ENCODE measurements at places on chromosomes 12 and 14.

DNA sequence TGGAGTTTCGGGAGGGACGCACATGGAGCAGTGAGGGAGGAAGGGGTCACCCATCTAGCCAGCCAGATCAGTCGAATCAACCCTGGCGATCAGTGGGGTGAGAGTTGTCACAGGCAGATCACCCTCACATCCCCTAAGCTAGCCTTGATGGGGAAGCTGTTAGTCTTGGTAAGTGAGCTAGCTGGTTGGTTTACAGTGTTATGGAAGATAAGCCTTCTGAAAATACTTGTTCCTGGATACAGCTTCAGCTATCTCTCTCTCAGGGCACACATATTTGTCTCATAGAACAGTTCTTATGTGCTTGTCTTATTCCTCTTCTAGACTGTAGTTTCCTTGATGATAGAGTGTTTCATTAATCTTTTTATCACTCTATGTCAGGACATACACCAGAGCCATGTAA, 26.2 kb upstream of the MANSC4 start:
- no peak for DNase-seq

DNA sequence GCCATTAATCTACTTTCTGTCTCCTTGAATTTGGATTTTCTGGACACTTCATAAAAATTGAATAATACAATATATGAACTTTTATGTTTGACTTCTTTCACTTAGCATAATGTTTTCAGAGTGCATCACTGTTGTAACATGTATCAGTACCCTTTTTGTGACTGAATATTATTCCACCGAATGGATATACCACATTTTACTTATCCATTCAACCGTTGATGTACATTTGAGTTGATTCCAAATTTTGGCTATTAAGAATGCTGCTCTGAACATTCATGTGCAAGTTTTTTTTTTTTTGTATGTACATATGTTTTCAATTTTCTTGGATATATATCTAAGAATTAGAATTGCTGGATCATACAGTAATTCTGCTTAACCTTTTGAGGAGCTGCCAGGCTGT, 43.2 kb downstream of the CPSF2 start:
- no peak for DNase-seq

GRCh38 chr12:79732638-79733037, 41.9 kb upstream of the PAWR start:
- DNase-seq = no peak

GRCh38 chr14:21267431-21267845, 1.8 kb downstream of the HNRNPC start:
- DNase-seq = no peak

DNA sequence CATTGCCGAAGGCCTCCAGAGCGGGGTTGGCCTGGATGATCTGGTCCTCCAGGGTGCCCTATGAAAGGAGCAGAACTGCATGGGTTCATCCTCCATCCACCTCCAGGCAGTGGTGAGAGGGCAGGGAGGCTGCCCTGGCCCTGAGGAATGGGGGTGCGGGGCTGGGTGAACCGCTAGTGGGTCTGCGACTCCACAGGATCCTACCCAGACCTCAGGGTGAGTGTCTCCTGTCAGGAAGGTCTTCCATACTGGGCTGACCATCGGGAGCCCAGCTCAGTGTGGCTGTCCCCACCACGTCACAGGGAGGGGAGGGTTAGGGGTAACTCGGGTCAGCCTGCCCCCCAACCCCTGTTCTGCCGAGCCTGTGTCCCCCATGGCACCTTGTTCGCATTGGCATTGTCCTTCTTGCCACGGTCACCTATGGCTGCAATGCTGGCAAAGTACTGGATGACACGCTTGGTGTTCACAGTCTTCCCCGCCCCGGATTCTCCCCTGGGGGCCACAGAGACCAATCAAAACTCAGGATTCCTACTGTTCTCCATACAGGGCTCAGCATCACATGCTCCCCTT, 3.7 kb downstream of the MYH6 start:
- no peak for DNase-seq

DNA sequence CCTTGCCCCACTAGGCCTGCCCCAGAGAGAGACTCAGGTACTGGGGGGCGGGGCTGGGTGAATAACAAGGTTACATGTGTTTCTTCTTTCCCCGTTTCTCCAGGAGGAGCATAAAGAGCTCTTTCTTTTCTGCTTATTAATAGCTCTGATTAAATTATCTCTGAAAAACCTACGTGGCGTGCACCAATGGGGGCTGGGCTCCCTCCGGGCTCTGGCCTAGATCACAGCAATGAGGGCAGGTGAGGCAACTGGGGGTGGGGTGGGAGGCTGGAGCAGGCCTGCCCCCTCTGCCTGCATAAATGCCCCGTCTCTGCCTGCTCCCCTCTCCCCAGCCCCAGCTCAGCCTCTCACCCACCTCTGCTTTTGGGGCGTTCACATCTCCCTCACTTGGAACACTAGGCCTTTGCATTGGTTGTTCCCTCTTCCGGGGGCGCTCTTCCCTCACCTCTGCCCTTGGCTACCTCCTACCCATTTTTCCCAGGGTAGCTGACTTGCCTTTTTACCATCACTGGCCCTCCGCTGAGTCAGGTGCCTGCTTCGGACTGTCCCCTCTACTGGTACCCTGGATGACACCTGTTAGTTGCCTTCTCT, 4.1 kb upstream of the FAM222A start:
- DNase-seq = no peak

GRCh38 chr12:101925361-101925760, 48.0 kb downstream of the DRAM1 start:
- no peak for DNase-seq

All from stimulated activated CD4-positive, alpha-beta T cell treated with anti-CD3 and anti-CD28 coated beads, Interleukin-4, amount 100 ng/mL, for 24 hours (primary cell).